ENCODE measurements at places on chromosomes 16 and 17.

DNA sequence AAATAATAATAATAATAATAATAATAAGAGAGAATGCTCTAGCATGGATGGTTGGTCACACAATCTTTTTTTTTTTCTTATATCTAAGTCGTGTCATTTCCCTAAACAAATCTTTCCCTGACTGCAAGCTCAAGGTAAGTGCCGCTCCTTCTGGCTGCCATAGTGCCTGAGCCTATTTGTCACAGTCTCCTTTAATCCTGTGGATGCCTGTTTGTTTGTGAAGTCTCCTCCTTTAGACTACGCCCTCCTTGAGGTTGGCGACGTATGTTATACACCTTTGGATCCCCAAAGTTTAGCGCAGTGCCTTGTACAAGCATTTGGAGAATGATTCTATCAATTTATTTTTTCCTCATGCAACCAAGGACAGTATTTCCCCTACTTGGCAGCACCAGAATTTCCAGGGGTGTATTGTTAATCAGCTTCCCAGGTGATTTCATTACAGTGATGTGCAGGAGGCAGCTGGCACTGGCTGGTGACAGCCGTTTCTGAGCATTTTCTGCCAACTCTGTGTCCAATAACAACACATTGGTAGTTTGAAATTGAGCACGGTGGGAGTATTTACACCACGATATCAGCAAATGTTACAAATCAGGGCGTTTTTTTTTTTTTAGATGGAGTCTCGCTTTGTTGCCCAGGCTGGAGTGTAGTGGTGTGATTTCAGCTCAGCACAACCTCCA, 26.6 kb downstream of the TMEM238L start:
- no peak for DNase-seq

DNA sequence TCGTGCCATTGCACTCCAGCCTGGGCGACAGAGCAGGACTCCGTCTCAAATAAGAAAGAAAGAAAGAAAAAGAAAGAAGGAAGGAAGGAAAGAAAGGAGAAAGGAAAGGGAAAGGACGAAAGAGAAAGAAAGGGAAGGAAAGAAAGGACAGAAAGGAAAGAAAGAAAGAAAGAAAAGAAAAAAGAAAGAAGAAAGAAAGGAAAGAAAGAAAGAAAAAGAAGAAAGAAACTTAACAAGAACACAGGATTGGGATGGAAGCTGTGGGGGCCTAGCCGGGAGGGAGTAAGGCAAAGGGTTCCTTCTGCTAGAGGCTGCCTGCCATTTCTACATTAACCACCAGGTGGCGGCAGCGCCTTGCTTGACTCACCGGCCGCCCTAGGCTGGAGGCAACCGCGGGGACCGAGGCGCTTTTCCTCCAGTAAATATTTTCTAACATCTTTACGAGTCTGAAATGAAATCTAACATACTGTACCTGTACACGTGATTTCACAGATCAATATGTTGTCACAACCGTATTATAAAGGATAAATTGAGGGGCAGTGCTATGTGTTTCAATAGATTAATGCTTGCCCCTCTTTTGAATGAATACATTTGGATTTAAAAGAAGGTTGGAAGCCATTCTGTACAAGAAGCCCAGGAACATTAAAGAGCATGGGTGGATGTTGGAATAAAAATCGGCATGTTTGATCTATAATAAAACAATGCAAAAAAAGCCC, 6.1 kb downstream of the GJD3 start:
- DNase-seq: peak; percentile 96

- peak; percentile 38 for DNase-seq
Measured at GRCh38 chr17:77842528-77843147, 115.9 kb upstream of the TNRC6C start.

GRCh38 chr16:53456625-53457024, 22.4 kb downstream of the RBL2 start:
- no peak for DNase-seq

DNA sequence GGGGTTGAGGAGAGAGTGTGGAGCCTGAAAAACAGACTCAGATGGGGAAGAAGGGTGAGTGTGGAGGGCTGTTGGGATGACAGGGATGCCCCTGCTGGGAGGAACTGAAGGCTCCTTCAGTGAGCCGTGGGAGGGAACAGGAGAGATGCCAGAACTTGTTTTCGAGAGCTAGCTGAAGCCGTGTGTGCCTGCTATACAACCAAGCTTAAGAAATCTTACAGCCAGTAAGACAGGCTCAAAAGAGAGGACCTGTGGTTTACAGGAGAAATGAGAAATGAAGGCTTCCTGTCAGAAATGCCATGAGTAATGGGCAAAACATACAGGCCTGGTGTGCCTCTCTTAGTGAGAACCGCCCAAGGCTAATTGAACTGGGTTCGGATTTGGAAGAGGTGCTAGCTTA, 99.6 kb downstream of the SPACA3 start:
- DNase-seq: no peak

DNA sequence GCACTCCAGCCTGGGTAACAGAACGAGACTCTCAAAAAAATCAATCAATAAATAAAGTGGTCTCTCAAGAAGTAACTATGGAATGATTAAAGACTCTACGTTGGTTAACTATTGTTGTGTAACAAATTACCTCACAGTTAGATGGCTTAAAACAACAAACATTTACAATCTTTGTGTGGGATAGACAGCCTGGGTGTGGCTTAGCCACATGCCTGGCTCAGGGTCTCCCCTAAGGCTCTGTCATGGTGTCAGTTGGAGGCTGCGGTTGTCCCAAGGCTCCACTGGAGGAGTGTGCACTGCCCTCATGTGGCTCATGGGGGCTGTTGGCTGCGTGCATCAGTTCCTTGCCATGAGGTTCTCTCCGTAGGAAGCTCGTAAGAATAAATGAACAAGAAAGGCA, 294.5 kb downstream of the SNX29 start:
- peak; percentile 32 for DNase-seq

DNA sequence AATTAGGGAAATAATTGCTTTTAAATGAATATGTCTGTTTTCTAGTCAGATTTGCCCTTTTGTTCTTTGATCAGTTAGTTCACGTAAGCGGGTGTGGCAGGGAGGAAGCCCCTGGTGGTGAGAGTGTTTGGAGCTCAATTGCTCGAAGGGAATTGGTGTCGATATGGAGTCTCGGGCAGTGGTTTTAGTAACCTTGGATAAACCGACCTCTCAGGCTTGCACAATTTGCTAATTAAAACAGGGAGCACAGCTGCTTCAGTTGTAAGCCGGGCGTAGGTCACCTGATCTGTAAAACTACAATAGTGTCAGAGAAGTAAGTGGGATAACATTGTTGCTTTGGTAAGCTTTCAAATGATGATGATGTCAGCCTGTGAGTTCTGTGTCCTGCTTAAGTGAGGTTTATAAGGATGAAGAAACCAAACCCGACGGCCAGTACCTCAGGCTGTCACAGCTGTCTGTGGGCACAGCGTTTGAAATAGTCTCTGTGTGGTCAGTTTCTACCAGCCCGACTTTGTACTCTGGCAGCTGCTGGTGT, 2.9 kb downstream of the ZNF750 start:
- DNase-seq: no peak

DNA sequence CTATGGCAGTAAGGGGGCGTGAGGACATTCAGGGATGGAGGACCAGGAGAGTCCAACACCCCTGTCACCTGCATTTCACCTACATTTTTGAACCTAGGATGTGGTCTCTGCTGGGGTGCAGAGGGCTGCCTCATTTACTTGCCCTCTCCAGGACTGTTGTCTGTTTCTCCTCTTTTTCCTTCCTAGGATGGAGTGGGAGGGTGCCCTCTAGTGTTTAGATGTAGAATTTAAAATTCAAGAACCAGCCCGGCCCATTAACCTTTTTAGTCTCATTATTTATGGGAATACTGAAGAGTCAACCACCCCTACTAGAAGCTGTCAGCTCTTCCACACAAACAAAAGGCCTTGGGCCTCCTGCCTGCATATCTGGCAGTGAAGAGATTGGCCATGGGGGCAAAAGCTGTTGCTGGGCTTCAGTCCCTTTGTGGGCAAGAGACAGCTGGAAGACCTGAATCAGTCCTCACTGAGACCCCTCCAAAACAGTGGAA, 2.5 kb upstream of the STARD3 start:
- DNase-seq: peak; percentile 71

DNA sequence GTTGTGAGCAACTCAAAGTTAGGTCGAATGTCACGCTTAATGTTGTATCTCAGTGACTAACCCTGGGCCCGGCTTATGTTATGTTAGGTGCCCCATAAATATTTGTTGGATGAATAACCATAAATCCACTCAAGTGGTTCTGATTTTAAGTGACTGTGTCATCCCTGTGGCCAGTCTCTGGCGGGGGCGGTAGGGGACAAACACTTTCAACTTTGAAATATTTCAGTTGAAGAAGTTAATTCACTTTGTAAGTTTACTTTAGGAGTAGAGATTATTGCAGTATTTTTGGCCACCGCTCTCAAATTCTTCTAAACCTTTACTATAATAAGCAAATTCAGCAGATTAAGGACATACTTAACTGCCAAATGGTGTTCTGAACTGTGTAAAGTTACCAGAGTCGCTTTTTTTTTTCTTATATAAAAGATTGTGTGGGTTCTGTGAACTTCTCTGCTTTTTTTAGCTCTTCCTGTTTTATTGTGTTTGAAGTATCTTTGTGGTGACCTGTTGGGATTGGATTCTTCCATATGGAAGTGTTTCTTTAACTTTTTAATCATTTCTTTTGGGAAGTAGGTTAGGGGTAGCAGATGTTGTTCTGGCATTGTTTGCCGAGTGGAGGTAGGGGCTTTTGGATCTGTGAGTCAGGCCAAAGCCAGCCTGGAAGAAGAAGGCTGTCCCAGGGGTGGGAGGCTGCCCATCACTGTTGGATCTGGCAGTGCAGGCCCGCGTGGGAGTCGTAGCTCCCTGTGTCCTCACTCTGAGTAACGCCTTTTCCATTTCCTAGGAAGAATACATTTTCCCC, 61.4 kb upstream of the TBX2 start:
- peak; percentile 74 for DNase-seq

DNA sequence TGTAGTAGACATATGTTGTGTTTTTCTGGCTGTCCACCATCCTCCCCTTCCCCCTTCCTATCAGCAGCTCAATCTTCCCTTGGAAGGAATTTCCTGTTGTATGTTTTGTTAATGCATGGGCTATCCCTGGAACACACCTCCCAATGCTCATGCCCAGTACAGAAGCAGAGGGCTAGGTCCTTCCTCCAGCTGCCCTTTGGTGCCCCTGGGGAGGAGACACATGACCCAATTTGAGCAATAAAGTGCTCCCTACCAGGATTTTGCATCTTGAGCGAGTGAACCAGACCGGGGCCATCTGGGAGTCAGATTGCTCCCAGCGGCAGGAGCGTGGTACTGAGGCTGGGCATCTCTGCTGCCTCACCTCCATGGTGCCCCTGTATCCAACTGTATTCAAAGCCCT, 141.5 kb upstream of the MED13 start:
- DNase-seq: no peak

- no peak for DNase-seq
Measured at GRCh38 chr16:67571464-67571863, 9.1 kb downstream of the CTCF start.

GRCh38 chr16:64242492-64242891, 879.4 kb downstream of the CDH11 start:
- DNase-seq: no peak

- no peak for DNase-seq
Measured at GRCh38 chr16:4136229-4136813, 20.1 kb upstream of the ADCY9 start.

- DNase-seq: no peak
Measured at GRCh38 chr16:8846401-8846932, 22.3 kb downstream of the CARHSP1 start.

DNA sequence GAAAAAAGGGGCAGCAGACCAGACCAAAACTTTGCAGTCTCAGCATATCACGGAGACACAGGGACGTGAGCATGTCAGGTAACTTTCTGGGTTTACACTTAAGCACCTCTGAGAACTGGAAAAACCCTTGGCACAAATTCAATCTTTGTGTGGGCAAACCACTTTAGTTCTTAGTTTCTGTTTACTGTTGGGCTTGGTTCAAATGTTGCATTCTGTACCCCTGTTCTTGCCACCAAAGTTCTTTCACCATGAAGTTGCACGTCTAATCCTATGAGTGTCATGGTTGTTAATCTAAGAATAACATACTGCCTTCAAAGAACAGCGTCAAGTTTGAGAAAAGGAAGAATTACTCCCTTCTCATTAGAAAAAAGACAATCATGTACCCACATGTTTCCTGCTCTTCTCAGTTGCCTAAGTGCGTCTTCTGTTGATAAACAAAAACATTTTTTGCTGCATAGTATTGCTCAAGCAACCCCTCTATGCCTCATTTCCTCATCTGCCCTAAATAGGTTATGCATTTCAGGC, 11.6 kb downstream of the KRT33A start:
- DNase-seq: no peak

DNA sequence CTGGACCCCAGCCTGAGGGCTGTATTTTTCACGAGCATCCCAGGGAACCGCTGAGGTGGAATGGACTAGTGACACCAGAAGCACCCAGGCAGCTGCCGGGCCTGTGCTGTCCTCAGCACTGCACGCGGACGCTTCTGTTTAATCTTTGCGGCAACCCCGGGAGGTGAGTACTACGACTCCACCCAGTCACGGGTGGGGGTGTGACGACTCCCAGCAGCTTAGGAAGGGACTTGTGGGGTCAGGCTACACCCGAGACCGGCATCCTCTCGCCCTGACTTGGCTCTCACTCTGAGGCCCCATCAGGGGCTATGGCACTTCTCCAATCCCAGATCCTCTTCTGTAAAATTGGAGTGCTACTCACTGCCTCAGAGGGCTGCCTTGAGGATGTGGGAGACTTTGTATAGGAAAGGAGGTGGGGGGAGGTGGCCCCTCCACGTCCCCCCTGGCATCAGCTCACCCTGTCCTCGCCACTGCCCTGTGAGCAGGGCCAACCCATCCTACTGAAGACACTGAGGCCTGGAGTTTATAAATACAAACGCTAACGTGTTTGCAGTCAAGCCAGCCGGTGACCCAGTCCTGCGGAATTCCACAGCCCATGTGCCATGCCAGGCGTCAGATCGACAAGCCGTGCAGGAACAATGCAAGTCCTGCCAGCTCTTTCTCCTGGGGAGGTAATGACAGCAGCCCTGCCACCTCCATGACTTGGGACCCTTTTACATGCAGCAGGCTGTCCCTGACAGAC, 44.4 kb downstream of the PPL start:
- peak; percentile 68 for DNase-seq

DNA sequence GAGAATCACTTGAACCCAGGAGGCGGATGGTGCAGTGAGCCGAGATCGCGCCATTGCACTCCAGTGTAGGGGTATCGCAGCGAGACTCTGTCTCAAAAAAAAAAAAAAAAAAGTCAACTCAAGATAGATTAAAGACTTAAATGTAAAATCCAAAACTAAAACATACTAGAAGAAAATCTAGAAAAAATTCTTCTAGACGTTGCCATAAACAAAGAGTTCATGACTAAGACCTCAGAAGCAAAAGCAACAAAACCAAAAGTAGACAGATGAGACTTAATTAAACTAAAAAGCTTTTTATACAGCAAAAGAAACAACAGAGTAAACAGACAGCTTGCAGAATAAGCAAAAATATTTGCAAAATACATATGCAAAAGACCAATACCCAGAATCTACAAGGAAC, 61.2 kb upstream of the ABCC11 start:
- DNase-seq: no peak

- no peak for DNase-seq
Measured at GRCh38 chr16:22653876-22654275, 143.2 kb downstream of the NPIPB5 start.

- DNase-seq: no peak
Measured at GRCh38 chr16:53094013-53094630, 39.3 kb downstream of the CHD9 start.
